Esophagus squamous epithelium (tissue), 5 donors: ENCODE measurements at places on chromosomes 3 and 15.

GRCh38 chr15:26773067-26773877 is 406 bp upstream of the GABRB3 start:
- DNase-seq, result no peak

GRCh38 chr15:61153291-61153690 is 75.8 kb downstream of the RORA start:
- DNase-seq, result no peak

DNA sequence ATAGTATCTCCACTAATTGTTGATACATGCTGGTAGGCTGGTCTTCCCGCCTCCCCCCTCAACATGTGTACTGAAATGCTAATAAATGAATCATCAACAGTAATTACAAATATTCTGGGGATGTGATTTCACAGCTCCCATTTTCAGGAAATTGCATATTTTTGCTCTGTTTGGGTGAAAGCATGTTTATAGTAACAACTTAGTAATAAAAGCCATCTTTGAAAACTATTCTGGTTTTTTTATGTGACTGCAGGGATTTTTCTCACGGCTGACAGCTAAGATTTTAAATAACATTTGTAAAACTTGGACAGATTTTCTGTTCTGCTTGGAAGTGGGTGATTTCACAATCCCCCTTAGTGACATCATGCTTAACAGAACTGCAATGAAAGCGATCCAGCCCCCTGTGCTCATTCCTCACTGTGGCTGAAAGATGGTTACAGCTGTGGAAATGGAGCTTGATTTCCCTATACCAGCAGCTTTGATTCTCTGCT is 25.6 kb upstream of the FAM174B start:
- no peak for DNase-seq

GRCh38 chr3:16916840-16917239 is 32.1 kb downstream of the PLCL2 start:
- no peak for DNase-seq

- no peak for DNase-seq
These were observed 339.2 kb downstream of the CHL1 start for GRCh38 chr3:535566-536416.

GRCh38 chr3:69750549-69750948 is 11.3 kb downstream of the MITF start:
- no peak for DNase-seq

GRCh38 chr3:7289121-7289520 is 428.2 kb downstream of the GRM7 start:
- DNase-seq, result no peak
